Brain microvascular endothelial cell (primary cell): ENCODE measurements at places on chromosomes 6 and 20.

- DNase-seq, result no peak
Measured at GRCh38 chr20:57409672-57410397, 18.6 kb downstream of the RBM38 start.

- DNase-seq, result no peak
Measured at GRCh38 chr6:47852727-47853126, 70.9 kb downstream of the OPN5 start.

- DNase-seq, result no peak
Measured at GRCh38 chr20:5033566-5033965, 32.3 kb upstream of the SLC23A2 start.

DNA sequence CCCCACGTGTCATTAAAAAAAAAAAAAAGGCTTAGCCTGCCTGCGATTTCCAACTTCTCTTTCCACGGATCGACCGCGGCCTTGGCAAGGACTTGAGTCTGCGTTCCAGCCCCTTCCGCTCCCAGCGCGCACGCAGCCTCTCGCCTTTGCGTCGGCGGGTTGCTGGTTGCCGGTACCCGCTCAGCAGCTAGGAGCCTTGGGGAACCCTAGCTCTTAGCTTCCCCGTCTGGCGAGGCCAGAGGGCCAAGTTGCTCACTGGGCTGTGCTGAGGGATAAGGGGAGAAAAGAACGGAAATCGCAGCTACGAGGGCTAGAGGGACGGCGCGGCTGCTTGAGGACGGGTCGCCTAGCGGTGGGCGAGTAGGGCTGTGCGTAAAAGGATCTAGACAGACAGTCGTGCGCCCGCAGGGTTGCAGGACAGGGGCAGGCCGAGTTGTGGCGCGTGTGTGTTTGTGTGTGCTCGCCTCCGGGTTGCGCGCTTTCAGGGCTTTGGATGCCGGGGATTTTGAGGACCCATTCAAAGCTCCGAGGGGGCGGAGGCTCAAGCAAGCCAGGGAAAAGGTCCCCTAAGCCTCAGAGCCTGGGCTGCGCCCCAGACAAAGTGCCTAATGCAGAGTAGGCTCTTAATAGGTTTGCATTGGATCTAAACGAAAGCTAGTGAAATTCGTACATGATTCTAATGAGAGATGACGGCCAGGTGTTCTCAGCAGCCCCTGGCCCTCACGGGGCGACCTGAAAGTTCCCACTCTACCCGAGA lies 40.5 kb upstream of the OSTM1 start:
- DNase-seq, result peak; percentile 59

DNA sequence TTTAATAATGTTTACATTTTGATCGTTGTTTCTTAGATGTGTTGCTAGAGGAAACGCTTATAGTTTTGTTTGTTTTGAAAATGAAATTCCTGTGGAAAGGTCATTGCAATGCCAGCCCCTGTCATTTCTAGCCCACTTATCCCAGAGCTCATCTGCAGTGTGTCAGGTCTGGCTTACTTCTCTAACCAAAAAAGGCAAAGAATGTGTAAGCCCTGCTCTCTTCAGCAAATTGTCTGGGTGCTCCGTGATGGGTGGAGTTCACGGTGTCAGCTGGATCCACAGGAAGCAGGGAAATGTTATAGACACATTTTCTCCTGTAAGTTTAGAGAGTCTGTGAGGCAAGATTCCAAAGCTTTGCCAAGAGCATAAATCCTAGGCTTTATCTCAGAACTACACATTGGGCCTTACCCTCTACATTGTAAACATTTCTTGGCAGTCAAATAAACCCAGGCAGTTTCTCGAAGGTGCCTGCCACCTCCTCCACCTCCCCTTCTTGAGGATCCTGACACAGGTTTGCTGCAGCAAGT lies 50.9 kb downstream of the RPRD1B start:
- peak; percentile 90 for DNase-seq

- DNase-seq, result no peak
Measured at GRCh38 chr6:20202324-20202658, 10.0 kb downstream of the MBOAT1 start.

DNA sequence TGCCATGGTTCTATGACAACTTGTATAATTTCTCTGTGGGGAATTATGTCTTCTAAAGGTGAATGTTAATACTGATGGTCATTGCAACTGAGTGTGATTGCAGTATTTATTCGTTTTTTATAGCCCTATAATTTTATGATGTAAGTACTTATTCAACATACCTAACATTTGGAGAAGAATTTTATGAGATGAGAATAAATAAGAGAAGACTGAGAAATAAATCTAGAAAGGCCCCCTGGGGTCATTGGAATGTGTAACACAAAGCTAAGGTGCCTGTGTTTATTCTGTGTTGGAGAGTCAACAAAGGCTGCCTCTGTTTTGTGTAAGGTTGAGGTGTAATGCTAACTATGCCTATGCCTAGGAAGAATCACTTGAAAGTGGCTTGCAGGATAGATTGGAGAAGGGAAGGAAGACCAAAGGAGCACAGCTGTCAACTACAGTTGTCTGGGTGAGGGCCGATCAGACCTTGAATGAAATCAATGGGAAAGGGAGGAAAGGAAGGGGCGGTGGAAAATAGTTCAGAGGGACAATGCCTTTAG lies 1076.7 kb downstream of the KIF16B start:
- DNase-seq, result no peak

DNA sequence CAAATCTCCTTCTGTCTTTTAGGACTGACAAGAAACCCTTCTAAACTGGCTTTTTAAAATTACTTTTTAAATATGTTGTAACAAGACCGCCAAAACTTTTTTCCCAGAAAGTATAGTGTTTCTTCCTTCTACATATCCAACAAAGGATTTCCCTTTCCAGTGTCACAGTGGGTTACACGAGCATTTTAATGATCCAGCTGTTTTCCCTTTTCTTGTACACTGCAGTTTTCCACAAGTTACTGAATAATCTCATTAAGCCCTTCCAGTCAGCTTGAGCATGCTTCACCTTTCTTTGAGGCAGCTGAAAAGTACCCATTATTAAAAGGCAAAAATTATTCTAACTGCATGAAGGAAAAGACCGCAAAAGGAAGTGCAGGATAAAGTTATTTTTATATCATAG lies 48.6 kb downstream of the CD24 start:
- DNase-seq, result no peak

DNA sequence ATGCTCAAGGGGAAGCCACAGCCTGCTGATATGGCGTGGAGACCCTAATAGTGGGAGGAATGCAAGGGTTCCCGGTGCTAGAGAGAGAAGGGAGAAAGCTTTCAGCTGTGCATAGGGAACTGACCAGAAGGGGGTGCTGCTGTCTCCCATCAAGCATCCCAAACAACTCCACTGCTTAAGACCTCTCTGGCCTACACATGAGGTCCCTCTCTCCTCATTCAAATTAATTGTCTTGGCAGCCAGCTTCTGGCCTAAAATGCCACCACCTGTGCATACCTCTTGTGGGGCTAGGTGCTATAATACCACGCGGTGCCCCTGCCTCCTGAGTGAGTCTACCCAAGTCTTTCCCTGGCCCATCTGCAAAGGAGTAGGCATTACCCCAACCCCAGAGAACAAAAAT lies 14.5 kb downstream of the ADISSP start:
- DNase-seq, result peak; percentile 68

DNA sequence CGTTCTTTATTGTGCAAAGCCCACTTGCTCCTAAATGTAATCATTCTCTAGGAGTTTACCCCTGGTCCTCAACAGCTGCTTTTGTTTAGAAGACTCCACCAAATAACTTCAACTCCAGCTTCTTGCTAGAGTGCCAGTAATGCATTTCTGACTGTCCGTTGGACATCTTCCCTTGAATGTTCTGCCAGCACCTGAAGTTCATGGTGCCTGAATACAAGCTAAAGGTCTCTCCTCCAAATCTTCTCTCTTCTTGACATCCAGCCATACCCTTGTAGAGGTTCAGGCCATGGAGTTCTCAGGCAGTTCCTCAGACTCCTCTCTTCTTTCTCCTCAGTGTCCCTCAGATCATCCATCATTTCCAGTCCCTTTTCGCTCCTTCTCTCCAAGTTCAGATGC lies 21.7 kb downstream of the PHACTR2 start:
- DNase-seq, result no peak
